Thyroid gland (tissue), 4 donors: ENCODE measurements at places on chromosomes 2 and 18. TPM values are rescaled to one million over a fixed set of nuclear protein-coding genes. Genes with fewer than 3 reads are reported as not detected.

GRCh38 chr2:181847198-181847556, 44.4 kb upstream of the ITPRID2 start:
- no peak overlapping the region for H3K4me3 ChIP-seq
- H3K4me1 ChIP-seq: peaks cover 11% of the 10 kb centered on the region
- no peaks in the 10 kb centered on the region for H3K27me3 ChIP-seq
- no peak for DNase-seq
- no peak overlapping the region for H3K27ac ChIP-seq
- H3K36me3 ChIP-seq: no peaks in the 10 kb centered on the region

GRCh38 chr2:207328944-207329386, 163.2 kb upstream of the KLF7 start:
- H3K4me1 ChIP-seq: peaks cover 1% of the 10 kb centered on the region
- no peak overlapping the region for H3K4me3 ChIP-seq
- no peaks in the 10 kb centered on the region for H3K27me3 ChIP-seq
- DNase-seq: no peak
- H3K27ac ChIP-seq: no peak overlapping the region
- no peaks in the 10 kb centered on the region for H3K36me3 ChIP-seq

DNA sequence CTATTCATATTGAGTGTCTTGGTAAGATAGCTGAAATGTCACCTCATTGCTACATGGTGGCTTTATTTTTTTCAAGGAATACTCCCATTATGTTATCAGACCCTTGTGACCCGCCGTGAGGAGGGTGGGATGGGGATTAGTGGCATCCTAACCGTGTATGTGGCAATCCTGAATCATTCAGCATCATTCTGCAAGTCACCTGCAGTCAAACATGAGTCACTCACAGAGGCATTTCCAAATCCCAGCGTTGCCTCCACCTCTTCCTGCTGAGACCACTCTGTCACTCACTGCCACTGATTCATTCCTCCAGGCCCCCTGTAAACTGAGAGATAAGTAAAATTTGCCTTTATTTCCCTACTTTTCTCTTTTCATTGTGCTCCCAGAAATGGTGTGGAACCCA, 307.4 kb upstream of the KLHL29 start:
- no peaks in the 10 kb centered on the region for H3K36me3 ChIP-seq
- H3K27me3 ChIP-seq: no peaks in the 10 kb centered on the region
- H3K4me1 ChIP-seq: no peaks in the 10 kb centered on the region
- DNase-seq: no peak
- H3K27ac ChIP-seq: no peak overlapping the region

DNA sequence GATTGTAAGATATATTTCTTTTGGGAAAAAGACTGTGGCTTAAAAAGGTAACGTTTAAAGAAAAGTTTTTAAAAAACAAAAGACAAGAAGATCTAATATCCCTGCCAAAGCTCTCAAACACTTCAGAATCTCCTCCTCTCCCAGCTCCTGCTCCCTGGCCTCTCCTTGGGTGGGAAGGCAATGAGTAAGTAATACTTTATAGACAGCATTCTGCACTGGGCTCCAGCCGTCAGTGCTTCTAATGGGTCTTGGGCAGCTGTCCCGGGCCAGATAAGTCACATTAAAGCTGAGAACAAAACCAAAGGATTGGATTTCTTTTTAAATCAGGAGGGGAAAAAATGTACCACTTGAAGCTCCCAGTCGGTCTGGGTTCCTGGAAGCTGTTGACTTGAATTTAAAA, 133.7 kb downstream of the ALPK2 start:
- H3K4me3 ChIP-seq: no peak overlapping the region
- H3K27me3 ChIP-seq: no peaks in the 10 kb centered on the region
- H3K4me1 ChIP-seq: no peaks in the 10 kb centered on the region
- H3K27ac ChIP-seq: no peak overlapping the region
- no peak for DNase-seq

GRCh38 chr18:78926243-78926615, 53.4 kb upstream of the SALL3 start:
- H3K4me3 ChIP-seq: no peak overlapping the region
- H3K27me3 ChIP-seq: no peaks in the 10 kb centered on the region
- H3K36me3 ChIP-seq: no peaks in the 10 kb centered on the region
- H3K27ac ChIP-seq: no peak overlapping the region
- DNase-seq: no peak
- no peaks in the 10 kb centered on the region for H3K4me1 ChIP-seq

- H3K4me1 ChIP-seq: no peaks in the 10 kb centered on the region
- H3K4me3 ChIP-seq: no peak overlapping the region
- no peaks in the 10 kb centered on the region for H3K36me3 ChIP-seq
- no peaks in the 10 kb centered on the region for H3K27me3 ChIP-seq
These were observed 152.8 kb downstream of the DSC3 start for GRCh38 chr18:30889519-30890301.

- H3K4me1 ChIP-seq: peaks cover 19% of the 10 kb centered on the region
- DNase-seq: no peak
- no peaks in the 10 kb centered on the region for H3K36me3 ChIP-seq
- no peaks in the 10 kb centered on the region for H3K27me3 ChIP-seq
These were observed 1.4 kb upstream of the UBXN4 start for GRCh38 chr2:135740206-135740605.

GRCh38 chr2:127563458-127564428, 28.3 kb downstream of the MYO7B start:
- H3K4me1 ChIP-seq: no peaks in the 10 kb centered on the region
- no peaks in the 10 kb centered on the region for H3K36me3 ChIP-seq
- H3K27me3 ChIP-seq: no peaks in the 10 kb centered on the region
- no peak overlapping the region for H3K27ac ChIP-seq

GRCh38 chr2:104599787-104600510, 254.0 kb upstream of the POU3F3 start:
- H3K27me3 ChIP-seq: no peaks in the 10 kb centered on the region
- H3K4me1 ChIP-seq: no peaks in the 10 kb centered on the region
- H3K36me3 ChIP-seq: no peaks in the 10 kb centered on the region
- no peak overlapping the region for H3K4me3 ChIP-seq
- no peak for DNase-seq

- no peaks in the 10 kb centered on the region for H3K36me3 ChIP-seq
- H3K27me3 ChIP-seq: no peaks in the 10 kb centered on the region
- DNase-seq: no peak
- no peak overlapping the region for H3K4me3 ChIP-seq
- no peak overlapping the region for H3K27ac ChIP-seq
These were observed 169.3 kb downstream of the SETBP1 start for GRCh38 chr18:44850001-44850400.

DNA sequence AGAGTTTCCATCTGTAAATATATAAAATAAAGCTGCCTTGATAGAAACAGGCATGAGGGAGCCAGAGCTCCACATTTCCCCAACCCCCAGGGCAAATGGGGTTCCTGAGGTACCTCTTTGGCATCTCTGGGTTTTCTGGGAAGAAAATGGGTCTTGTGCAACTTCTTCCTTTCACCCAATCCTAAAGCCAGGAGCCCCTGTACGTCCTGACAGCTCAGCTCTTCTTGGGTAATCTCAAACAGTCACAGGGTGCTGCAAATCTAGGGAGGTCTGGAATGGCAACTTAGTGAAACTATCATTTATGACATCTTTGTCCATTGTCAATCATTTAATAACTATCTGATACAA, 36.6 kb upstream of the STAT1 start:
- no peaks in the 10 kb centered on the region for H3K27me3 ChIP-seq
- peaks cover 26% of the 10 kb centered on the region for H3K4me1 ChIP-seq
- no peak overlapping the region for H3K4me3 ChIP-seq
- H3K27ac ChIP-seq: no peak overlapping the region

DNA sequence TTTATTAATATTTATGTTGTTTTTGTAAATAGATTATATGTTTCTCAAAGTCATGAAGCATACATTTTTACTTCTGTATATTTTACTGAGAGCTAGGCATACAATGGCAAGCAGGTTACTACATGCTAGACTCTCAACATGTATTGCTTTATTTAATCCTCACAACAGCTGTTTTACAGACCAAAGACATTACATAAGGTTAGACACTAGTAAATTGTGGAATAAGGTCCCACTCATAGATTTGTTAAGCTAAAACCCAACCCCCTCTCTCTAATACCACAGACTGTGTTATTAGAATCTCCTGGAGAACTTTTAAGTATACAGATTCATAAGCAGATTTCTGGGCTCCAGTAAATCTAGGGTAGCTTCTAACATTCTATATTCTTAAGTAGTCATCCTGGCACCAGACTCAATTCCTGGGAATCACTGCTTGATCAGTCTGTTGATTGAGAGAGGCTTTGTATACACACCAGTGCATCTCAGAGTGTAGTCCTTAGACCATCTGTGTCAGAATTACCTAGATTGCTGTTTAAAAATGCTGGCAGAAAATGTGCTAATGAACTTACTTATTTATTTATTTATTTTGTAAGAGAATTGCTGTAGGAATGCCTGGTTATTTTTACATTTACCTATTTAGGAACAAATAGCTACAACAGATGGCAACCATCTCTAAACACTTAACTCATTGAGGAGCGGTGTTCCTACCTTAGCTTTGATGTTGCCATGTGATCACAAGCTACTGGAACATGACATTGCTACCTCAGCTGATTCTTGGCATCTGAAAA, 153.5 kb upstream of the CAVIN2 start:
- H3K27ac ChIP-seq: no peak overlapping the region
- H3K27me3 ChIP-seq: no peaks in the 10 kb centered on the region
- H3K36me3 ChIP-seq: no peaks in the 10 kb centered on the region
- no peak overlapping the region for H3K4me3 ChIP-seq
- DNase-seq: peak; percentile 12

GRCh38 chr2:154698721-154699574, 453 bp downstream of the KCNJ3 start:
- peaks cover 20% of the 10 kb centered on the region for H3K27me3 ChIP-seq
- H3K4me1 ChIP-seq: peaks cover 22% of the 10 kb centered on the region
- no peak overlapping the region for H3K27ac ChIP-seq

- no peaks in the 10 kb centered on the region for H3K27me3 ChIP-seq
- H3K4me3 ChIP-seq: no peak overlapping the region
- no peak for DNase-seq
- H3K36me3 ChIP-seq: no peaks in the 10 kb centered on the region
- no peak overlapping the region for H3K27ac ChIP-seq
- no peaks in the 10 kb centered on the region for H3K4me1 ChIP-seq
These were observed 25.7 kb downstream of the G6PC2 start for GRCh38 chr2:168926621-168927386.

- H3K27ac ChIP-seq: no peak overlapping the region
- H3K27me3 ChIP-seq: no peaks in the 10 kb centered on the region
- no peaks in the 10 kb centered on the region for H3K36me3 ChIP-seq
- DNase-seq: no peak
- H3K4me1 ChIP-seq: no peaks in the 10 kb centered on the region
- no peak overlapping the region for H3K4me3 ChIP-seq
These were observed 36.4 kb upstream of the SLC14A1 start for GRCh38 chr18:45687621-45688020.

DNA sequence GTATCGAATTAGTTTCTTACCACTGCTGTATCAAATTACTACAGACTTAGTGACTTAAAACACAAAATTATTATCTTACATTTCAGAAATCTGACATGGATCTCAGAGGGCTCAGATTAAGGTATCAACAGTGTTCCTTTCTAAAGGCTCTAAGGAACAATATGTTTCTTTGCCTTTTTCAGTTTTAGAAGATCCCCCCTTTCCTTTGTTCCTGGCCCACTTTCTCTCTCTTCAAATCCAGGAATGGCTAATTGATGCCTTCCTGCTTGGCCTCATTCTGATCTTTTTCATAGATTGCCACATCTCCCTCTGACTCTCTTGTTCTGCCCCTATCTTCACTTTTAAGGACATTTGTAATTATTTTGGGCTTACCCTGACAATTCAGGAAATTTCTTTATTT, 65.7 kb downstream of the LRP1B start:
- no peak overlapping the region for H3K27ac ChIP-seq
- no peaks in the 10 kb centered on the region for H3K36me3 ChIP-seq
- H3K4me1 ChIP-seq: peaks cover 12% of the 10 kb centered on the region
- no peaks in the 10 kb centered on the region for H3K27me3 ChIP-seq

GRCh38 chr2:55891671-55892094, 31.9 kb downstream of the EFEMP1 start:
- no peak overlapping the region for H3K27ac ChIP-seq
- H3K27me3 ChIP-seq: no peaks in the 10 kb centered on the region
- H3K36me3 ChIP-seq: no peaks in the 10 kb centered on the region

DNA sequence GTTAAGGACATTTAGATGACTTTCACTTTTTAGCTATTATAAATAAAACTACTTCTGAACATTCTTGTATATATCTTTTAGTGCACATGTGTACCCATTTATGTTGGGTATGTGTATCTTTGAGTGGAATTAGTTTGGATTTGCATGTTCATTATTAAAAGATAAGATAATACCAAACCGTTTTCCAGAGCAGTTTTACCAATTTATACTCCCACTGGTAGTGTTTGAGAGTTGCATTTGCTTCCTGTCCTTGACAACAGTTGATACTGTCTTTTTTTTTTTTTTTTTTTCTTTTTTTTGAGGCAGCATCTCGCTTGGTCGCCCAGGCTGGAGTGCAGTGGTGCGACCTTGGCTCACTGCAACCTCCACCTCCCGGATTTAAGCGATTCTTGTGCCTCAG, 23.3 kb downstream of the SLC30A6 start:
- peaks cover 11% of the 10 kb centered on the region for H3K36me3 ChIP-seq
- H3K27me3 ChIP-seq: no peaks in the 10 kb centered on the region
- DNase-seq: peak; percentile 12

The CCDC121 gene
- 8.2 TPM for total RNA-seq

The CXCR1 gene
- total RNA-seq: 0.50 TPM

The CNNM3 gene
- 18.2 TPM for total RNA-seq

The ZNF396 gene
- 14.2 TPM for total RNA-seq

The SYT4 gene
- total RNA-seq: 0.38 TPM

The USP34 gene
- total RNA-seq: 245 TPM

The FBLN7 gene
- total RNA-seq: 10.3 TPM

The IL36A gene
- not detected for total RNA-seq

The TRAK2 gene
- total RNA-seq: 89.6 TPM

The IER3IP1 gene
- total RNA-seq: 13.8 TPM

The CD226 gene
- 0.98 TPM for total RNA-seq

The PXDN gene
- 6.9 TPM for total RNA-seq

The RAB6C gene
- not detected for total RNA-seq

The FHOD3 gene
- total RNA-seq: 5.8 TPM
